Panc1 (cell line): ENCODE measurements at places on chromosomes 13 and 19.

GRCh38 chr19:50233308-50233910 is 30.0 kb downstream of the MYH14 start:
- DNase-seq: no peak

- no peak for DNase-seq
Measured at GRCh38 chr19:33468361-33469170, 53.0 kb downstream of the PEPD start.

GRCh38 chr13:40126306-40127085 is 471.0 kb downstream of the COG6 start:
- DNase-seq: no peak

- DNase-seq: no peak
Measured at GRCh38 chr19:19111967-19112580, 26.2 kb downstream of the TMEM161A start.

GRCh38 chr13:43086181-43086580 is 62.8 kb downstream of the DNAJC15 start:
- DNase-seq: no peak

- no peak for DNase-seq
Measured at GRCh38 chr19:45884682-45885555, 1.0 kb downstream of the IRF2BP1 start.

DNA sequence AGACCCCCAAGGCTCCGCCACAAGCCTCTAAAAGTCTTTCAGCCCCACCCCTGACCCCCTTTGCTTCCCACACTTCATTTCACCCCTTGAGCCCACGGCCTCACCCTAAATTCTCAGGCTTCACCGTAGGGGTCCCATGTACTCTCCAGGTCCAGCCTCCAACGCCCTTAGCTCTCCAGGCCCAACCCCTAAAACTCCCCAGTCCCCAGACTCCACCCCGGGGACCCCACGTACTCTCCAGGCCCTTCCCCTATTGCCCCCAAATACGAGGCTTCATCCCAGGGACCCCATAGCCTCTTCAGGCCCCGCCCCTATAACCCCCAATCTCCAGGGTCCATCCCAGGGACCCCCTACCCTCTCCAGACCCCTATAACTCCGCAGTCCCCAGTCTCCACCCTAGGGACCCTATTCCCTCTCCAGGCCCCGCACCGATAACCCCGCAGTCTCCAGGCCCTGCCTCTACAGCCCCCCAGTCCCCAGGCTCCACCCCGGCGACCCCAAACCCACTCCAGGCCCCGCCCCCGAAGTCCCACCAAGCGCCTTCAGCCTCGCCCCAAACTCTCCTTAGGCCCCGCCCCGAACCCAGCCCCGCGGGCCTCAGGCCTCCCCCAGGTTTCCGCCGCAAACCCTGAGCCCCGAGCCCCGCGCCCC is 619 bp downstream of the MED16 start:
- DNase-seq: no peak

DNA sequence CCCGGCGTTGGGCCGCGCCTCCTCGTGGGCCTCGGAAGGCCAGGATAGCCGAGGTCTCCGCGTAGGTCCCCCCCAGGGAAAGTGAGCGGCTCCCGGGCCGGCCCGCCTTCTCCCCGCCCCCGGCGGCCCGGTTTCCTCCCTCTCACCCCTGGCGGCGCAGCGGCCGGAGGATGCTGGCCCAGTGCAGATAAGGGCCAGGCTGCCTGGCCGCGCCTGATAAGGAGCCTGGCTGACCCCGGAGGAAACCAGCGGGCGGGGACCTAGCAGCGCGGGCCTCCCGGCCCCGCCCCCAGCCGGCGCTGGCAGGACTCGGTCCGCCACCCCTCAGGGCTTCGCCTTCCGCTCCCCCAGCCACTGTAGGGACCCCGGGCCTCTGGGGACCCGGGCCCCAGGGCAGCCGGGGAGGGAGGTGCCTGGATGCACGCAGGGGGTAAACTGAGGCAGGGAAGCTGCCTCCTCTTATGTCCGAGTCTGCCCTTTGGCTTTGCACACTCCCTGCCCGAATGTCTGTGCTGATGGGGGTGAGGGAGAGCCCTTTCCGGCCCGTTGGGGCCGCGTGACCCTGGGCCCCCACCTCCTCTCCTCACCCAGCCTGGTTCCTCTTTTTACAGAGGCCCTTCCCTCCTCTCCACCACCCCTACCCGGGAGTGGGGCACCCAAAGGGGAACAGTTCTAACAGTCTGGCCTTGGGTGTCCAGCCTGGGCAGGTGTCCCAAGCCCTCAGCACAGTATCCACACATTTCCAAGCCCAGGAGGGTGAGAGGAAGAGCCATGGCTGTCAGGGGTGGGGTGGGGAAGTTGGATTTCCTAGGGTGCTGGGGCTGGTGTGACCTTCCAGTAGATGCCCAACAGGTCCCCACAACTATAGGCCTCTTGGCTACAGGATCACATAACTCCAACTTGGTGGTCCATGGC is at the start of gene LYL1:
TSS of gene LYL1 (minus strand) at position 193 of the 915 bp plus-strand sequence. CDS start 1,687 bp downstream, outside the sequence.
- DNase-seq: no peak

DNA sequence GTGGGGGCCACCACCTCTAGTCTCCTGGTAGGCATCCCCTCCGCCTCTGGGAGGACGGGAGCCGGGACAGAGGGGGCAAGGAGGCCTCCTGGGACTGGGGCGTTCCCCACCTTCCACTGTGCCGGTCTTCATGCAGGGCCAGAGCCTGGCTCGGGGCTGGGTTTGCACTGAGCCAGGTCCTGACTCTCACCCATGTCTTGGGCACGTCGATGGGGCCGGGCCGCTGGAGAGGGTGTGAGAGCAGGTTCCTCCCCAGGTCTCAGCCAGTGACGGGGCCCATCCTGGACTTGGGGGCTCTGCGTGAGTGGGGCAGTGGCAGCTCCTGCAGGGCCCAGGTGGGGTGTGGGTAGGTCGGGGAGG is 26.6 kb downstream of the ATP11A start:
- no peak for DNase-seq

DNA sequence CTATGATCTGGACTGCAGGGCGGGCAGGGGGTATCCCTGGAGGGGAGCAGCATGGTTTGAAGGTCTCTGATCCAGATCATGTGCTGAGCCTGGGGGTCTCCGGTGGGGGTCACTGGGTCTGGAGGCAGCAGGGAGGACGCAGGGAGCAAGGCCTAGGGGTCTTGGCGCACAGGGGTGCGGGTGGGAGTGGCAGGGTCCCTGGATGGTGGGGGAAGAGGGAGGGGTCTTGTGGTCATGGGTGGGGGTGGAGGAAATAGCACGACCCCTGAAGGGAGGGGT is 1.9 kb downstream of the BTBD2 start:
- DNase-seq: no peak

- DNase-seq: no peak
Measured at GRCh38 chr13:113123226-113124201, 915 bp downstream of the F10 start.

DNA sequence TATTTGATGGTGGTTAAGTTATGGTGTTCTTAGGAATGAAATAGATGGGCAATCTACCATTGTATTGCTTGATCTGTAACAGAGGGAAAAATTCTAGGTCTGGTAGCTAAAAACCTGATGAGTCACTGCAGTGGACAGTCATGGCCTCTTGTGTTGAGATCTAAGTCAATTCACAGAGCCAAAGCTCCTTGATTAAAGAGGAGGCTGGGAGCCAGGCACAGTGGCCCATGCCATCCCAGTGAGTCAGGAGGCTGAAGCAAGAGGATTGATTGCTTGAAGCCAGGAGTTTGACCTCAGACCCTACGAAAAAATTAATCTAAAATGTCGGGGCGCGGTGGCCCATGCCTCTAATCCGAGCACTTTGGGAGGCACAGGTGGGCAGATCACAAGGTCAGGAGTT is 67.1 kb upstream of the KPNA3 start:
- no peak for DNase-seq

DNA sequence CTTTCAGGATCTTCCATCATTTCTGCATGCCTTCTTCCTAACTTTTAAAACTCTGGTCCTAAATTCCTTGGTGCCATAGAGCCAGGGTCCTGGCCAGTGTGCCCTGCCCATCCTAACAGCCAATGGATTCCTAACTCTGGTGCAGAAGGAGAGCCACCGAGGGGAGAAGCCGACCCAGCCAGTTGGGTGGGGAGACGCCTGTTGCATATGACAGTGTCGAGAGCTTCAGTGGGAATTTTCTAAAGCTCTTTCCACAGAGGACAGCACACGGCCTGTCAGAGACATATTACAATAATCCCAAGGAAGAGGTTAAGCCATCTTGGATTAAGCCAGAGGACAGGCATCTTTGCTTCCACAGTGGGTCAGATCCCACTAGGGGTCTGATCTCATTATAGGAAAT is 180.4 kb downstream of the ZNF536 start:
- no peak for DNase-seq

GRCh38 chr19:55691561-55692481 is 16.8 kb downstream of the EPN1 start:
- no peak for DNase-seq

GRCh38 chr13:60165391-60166099 is 1.8 kb upstream of the DIAPH3 start:
- no peak for DNase-seq

DNA sequence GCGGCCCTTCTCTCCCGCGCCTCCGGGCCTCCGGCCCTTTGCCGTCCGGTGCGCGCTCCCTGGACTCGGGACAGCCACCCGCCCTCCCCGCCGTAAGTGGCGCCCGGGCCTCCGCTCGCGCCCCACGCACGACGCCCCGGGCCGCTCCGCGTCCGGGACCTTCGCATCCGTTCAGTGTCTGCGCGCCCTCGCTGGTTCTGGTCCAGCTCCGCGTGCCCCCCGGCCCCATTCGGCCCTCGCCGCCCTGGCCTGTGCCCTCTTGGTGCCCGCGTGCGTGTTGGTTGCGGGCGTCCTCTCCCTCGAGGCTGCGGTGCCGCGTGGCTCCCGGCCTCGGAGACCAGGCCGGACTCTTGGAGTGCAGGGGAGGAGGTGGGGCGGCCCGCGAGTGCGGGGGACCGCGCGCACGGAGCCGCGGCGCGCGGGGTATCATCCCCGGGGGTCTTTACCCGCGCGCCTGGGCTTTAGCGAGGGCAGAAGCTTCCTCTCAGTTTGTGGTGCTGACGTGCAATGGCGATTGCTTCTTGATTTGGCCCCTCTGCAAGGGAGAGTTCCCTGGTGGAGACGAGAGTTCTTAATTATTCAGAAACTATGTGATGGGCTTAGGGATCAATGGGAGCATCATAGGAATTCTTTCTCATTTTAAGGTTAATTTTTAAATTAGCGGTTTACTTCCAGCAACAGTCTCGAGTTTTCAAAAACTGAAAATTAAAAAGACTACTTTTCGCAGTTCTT is 757 bp downstream of the WASF3 start:
- no peak for DNase-seq

- DNase-seq: no peak
Measured at GRCh38 chr13:72852207-72852606, 70.3 kb downstream of the PIBF1 start.

DNA sequence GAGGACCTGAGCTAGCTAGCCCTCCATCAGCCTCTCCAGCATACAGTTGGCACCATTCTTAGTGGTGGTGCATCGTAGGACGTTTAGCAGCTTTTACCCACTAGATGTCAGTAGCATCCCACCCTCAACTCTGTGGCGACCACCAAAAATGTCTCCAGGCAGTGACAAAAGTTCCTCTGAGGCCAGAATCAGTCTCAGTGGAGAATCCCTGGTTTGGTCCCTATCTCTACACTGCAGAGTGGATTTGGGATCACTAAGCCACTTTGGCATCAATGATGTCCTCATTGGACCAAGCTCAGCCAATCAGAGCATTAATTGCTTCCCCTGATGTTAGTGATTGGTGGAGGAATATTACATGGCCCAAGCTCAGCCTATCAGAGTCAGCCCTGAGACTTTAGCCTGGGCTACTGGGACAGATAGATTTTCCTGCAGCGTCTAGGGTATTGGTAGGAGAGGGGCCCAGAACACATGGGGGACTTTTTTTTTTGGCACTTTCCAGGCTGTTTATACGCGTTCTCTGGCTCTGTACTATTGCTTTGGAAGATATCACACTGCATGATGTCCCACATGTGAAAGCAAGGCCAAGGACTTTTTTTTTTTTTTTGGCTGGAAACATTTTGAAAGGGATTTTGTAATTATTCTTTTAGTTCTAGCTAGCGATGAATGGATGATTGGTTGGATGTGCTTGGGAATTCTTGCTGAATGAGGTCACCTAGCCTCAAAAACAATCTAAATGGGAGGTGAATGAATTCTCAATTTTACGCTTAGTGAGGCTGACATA is 7.0 kb downstream of the TMEM221 start:
- no peak for DNase-seq

DNA sequence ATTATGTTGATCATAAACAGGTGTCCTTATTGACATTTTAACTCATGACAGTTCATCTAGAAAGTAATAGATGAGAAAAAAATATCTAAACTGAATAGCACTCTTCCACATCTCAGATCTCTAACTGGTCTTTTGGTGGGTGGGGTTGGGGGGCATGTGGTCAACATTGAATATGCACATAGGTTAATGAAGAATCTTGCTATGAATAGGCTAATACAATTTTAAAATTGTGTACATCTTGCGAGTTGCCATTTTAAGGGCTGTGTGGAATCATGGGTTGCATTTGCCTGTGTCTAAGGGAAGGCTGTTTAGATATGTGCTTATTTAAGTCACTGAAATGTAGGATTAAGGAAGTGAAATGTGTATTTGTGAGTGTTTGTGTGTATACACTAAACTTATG is 346.0 kb downstream of the ITGBL1 start:
- DNase-seq: no peak

DNA sequence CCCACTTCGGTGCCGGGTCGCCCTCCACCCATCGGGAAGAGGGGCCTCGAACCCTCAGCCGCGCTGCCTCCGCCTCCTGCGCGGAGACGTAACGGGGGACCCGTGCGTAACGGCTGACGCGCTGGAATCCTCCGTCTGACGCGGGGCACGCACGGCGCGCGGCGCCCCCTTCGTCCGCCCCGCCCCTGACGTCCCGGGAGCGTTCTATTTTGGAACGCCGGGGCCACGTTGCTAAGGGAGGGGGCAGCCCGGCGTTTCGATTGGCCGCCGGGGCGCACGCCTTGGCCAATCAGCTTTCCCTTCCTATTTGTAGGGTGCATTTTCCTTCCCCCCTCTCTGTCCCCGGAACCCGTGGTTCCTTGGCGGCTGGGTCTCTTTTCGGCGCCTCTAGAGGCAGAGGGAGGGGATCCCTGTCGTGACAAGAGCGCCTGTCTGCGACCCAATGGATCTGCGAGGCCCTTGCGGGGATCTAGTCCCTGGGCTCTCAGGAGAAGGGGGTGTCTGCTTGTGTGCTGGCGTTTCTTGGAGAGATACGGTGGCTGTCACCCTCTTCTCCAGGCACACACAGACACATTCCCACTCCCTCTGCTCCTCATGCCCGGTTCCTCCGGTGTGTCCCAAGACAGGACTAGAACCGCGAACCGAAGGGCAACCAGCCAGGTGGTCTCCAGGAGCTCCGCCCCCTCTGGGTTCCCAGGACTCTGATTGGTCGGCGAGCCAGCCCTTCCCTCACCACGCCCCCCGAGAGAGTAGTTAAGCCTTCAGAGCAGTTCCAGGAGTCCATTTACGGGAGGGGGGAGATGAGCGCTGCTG is 1.5 kb downstream of the FOSB start:
- no peak for DNase-seq

- no peak for DNase-seq
Measured at GRCh38 chr19:48837051-48837524, 797 bp upstream of the HSD17B14 start.

DNA sequence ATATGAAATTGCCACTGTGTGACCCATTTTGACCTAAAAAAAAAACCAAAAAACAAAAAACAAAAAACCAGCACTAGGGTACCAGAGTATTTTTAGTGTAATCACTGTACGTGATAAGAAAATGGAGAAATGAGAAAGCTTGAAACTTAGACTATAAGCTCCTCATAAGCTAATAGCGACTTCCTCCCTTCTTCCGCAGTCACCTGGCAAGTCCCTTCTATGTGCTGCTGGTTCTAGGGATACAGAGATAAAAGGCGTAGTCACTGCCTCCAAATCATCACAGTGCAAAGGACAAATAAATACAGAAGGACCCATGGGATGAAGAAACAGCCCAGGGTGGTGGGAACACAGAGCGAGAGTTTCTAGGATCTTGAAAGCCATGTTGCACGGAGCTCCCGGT is 190.3 kb downstream of the TM9SF2 start:
- no peak for DNase-seq
